GM23248 (cell line): ENCODE measurements at places on chromosomes 13 and 19.
A peak's percentile ranks its signal among the peaks of the same experiment; 100 is the strongest.

GRCh38 chr13:51838240-51838846 is 6.6 kb downstream of the TMEM272 start:
- peak; percentile 94 for DNase-seq

GRCh38 chr19:53870485-53870844 is 2.8 kb downstream of the MYADM start:
- DNase-seq = no peak

GRCh38 chr13:48939728-48940127 is 36.0 kb upstream of the FNDC3A start:
- no peak for DNase-seq

GRCh38 chr19:45164577-45165335 is 4.0 kb upstream of the NKPD1 start:
- peak; percentile 78 for DNase-seq

DNA sequence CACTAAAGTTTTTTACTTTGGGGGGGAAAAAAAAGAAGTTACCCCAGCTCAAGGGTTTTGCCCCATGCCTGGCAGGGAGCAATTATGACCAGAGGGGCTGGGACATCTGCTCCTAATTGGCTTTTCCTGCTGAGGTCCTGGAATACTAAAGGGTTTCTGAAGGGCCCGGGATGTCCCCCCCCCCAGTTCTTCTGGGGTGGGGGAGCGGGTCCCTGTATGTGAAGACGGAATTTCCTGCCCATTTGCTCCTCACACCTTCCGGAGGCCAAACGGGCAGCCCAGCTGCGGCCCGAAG is 1.1 kb upstream of the DLL3 start:
- no peak for DNase-seq

- DNase-seq = peak; percentile 69
Measured at GRCh38 chr13:45446181-45446580, 18.6 kb upstream of the COG3 start.

- peak; percentile 16 for DNase-seq
Measured at GRCh38 chr19:57747472-57747807, 825 bp downstream of the ZNF776 start.

- DNase-seq = no peak
Measured at GRCh38 chr13:106850973-106851650, 283.2 kb upstream of the ARGLU1 start.

- DNase-seq = no peak
Measured at GRCh38 chr13:110131424-110131823, 175.5 kb downstream of the COL4A1 start.
